ENCODE measurements at places on chromosomes 7 and 10. TPM values are rescaled to one million over a fixed set of nuclear protein-coding genes. Genes with fewer than 3 reads are reported as not detected.

- no peak for DNase-seq
These were observed 62.6 kb downstream of the CUL2 start for GRCh38 chr10:35027567-35027966.

GRCh38 chr10:4013651-4014121 lies 228.7 kb upstream of the KLF6 start:
- DNase-seq, result no peak

GRCh38 chr10:117131376-117132327 lies 6.4 kb downstream of the VAX1 start:
- DNase-seq, result no peak

DNA sequence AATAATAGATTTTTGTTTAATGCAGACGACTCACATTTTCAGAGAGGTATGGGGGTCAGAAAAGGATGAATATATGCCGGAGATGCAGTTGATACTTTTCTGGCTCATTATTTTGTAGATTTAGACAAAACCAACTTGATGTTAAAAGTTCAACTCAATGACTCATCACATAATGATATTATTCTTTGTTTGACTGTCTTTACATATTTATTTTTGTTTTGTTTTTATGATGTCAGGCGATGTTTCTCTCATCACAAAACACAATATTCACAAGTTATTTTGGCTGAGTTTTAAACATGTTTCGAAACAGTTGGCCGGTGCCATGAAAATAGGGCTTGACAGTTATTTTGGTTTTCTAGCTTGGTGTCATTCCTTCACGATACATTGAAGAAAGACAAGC lies 1.3 kb downstream of the GJD4 start:
- DNase-seq, result no peak

DNA sequence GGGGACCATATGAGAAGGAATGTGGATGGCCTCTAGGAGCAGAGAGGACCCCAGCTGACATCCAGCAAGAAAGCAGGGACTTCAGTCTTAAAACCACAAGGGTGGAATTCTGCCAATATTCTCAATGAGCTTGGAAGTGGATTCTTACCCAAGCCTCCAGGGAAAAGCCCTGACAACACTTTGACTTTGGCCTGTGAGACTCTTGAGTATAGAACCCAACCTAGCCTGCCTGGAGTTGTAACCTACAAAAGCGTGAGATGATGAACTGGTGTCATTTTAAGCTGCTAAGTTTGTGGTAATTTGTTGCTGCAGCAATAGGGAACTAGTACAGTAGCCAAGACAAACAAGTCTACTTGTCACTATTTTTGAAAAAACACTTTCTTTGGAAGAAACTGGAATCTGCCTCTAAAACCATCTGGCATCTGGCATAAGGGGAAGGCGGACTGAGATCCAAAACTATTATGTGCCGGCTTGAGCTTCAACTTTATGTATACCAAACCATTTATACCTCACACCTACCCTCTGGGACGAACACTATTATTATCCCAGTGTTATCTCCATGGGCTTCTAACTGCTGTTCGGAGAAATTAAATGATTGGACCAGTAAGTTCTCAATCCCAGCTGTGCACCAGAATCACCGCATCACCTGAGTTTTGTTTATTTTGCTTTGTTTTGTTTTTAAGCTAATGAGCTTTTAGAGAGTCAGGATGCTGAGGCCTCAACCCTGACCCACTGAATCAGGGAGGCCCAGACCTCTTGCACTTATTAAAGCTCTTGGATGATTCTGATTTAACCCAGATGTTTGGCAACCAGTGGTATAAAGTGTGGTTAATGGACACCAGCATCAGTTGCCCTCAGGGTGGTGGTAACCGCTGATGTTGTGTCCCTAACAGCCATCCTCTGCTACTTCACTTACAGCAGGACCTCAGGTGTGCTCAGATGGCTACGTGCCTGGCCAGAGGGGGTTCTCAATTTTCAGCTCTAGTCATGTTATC lies 83.0 kb downstream of the C1GALT1 start:
- no peak for DNase-seq

DNA sequence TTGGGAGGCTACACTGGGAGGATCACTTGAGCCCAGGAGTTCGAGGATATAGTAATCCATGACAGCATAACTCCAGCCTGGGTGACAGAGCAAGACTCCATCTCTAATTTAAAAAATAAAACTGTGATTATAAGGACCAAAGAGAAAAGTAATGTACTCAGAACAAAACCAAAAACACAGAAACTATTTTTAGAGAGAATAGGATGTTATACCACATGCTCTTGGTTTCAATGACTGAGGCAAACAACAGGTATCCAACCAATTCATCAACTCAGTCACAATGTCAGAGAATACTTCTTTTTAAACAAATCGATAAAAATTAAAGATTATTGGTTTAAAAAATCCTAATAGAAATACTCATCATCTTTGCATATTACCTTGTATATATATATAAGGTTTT lies 186.7 kb downstream of the TPK1 start:
- DNase-seq, result no peak

GRCh38 chr10:101164020-101164419 lies 32.9 kb downstream of the TLX1 start:
- no peak for DNase-seq

Gene NMT2
- total RNA-seq, result 42.7 TPM

GRCh38 chr10:105023211-105024111 lies 382.4 kb downstream of the SORCS3 start:
- no peak for DNase-seq

Gene HABP2
- total RNA-seq, result 0.41 TPM

Gene HECW1
- not detected for total RNA-seq

GRCh38 chr7:98240961-98241673 lies 10.9 kb downstream of the TECPR1 start:
- DNase-seq, result no peak

DNA sequence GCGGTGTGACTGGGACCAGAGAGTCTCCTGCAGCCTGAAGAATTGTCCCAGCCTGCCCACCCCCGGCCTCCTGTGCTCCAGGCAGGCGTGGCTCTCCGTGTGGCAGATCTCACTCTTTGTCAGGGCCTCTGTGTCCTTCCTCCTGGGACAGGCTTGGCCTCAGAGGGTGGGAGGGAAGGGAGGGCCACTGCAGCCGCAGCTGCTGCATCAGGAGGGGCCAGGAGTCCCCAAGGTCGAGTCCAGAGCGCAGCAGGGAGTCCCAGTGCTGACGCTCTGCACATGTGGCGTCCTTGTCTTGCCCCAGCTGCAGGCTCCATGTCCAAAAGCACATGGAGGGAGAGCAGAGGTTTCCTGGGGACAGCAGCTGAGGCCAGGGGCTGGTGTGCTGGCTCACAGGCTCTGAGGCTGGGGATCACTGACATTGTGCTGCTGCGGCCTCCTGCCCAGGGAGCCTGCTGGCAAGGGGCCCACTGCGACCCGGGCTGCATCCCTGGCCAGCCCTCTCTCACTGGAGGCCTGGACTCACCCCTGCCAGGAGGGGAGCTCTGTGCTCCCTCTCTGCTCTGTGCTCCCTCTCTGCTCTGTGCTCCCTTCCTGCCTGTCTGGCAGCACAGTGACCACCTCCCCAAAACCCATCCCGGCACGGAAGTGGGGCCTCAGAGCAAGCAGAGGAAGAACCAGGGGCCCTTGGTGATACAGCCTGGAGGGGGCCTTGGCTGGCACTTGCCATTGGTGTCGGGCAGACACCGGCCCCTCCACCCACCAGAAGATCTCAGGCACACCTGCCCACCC lies 114.6 kb upstream of the RET start:
- no peak for DNase-seq

DNA sequence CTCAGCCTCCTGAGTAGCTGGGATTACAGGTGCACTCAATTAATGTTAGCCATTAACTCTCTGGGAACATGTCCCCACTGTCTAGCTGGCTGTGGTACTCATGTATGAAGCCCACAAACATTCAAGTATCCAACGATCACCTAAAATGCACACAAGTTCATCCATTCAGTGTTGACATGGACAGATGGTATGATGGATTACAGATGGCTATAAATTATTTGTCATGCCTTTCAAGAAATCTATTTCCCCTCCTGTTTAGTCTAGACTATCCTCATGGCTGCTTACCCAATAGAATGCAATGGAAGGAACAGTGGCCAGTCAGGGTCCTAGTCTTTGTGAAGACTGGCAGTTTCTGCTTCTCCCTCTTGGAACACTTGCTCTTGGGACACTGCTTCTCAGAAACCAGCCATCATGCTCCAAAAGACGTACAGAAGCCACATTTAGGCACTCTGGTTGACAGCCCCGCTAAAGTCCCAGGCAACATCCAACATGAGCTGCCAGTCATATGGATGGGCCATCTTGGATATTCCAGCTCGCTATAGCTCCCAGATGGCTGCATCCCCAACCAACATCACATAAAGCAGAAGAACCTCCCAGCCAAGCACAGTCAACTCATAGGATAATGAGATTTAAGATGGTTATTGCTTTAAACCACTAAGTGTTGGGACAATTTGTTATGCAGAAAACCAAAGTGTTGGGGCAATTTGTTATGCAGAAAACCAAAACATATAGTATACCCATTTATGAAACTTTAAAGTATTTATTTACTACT lies 33.1 kb downstream of the MYL10 start:
- no peak for DNase-seq

DNA sequence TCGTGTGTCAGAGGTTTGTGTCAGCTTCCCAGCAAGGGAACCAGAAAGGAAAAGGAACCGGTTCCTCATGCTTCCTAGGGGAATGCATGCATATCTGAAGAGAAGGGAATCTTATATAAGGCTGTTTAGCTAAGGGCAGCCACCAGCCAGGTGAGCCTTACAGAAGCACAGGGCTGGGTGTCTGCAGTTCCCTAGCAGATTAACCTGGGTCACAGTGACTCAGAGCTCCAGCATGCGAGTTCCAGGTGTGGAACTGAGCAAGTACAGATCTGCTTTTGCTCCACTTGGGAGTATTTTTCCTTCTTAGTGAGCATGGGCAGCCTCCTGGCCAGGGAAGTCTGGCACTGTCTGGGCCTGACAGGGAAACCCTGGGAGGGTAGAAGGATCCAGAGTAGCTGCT lies 957 bp upstream of the ANKRD2 start:
- no peak for DNase-seq

DNA sequence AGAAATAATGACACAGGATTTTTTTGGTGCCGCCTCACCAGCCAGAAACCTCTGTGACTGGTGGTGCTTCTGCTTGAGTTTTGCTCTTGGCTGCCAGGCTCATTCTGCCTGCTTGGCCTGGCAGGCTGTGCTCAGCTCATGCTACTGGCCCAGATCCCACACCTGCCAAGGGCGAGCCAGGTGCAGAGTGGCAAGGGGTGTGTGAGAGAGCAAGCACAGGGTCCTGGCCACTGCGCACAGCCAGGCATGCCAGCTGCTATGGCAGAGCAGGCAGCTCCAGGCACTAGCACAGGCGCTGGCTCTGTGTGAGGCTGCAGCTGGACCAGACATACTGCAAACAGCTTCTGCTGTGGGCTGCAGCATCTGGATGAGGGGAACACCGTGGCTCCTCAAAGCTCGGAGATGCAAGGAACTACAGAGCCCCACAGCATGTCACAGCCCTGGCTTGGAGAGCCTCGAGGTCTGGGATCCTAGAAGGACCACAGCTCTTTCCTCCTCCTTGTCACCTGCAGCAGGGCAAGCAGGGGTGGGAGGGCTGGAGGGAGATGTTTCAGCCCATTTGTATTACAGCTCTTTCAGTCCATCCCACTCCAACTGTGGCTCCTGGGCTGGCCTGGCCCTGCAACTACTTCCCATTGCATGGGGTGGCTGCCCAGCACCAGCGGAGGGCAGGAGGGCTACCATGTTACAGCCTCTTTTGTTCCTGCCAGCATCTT lies 313.4 kb upstream of the SEMA3C start:
- DNase-seq, result no peak

Gene TRIL
- total RNA-seq, result 23.5 TPM

DNA sequence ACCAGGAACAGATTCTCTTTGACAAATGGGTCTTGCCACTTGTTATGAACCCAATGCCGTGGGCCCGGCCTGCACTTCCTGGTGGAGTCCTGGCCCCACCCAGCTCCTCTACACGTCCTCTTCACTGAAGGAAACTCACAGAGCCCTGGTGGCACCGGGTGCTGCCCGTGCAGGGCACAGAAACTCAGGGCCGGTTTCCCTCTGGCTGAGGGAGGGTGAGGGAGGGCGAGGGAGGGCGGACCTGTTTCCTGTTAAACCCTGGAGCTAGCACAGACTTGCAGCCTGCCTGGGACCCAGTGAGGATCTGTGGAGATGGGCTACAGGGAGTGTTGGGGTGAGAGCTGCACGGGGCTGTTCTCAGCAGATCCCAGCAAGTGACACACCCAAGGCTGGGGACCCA lies 596.3 kb downstream of the PTPRN2 start:
- no peak for DNase-seq

DNA sequence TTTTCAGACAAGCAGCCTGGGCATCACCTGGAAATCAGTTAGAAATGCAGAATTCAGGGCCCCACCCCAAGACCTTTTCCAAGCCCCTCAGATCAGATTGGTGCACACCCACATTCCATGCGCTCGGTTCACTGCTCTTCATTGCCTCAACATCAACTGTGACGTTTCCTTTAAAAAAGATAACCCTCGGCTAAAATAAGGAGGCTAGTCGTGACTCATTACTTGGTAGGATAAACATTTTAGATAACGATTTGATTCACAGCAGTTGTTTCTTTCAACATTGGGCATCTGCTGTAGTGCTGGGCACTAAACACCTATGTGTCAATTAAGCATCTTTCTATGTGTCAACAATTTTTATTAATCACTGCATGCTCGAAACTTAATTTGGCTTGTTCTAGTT lies 191.1 kb upstream of the LRGUK start:
- DNase-seq, result no peak

Gene PLXNA4
- total RNA-seq, result 5.6 TPM

Measured in uterus (tissue), 4 donors.